Central memory CD4-positive, alpha-beta T cell (primary cell): ENCODE measurements at places on chromosomes 7 and 10.

DNA sequence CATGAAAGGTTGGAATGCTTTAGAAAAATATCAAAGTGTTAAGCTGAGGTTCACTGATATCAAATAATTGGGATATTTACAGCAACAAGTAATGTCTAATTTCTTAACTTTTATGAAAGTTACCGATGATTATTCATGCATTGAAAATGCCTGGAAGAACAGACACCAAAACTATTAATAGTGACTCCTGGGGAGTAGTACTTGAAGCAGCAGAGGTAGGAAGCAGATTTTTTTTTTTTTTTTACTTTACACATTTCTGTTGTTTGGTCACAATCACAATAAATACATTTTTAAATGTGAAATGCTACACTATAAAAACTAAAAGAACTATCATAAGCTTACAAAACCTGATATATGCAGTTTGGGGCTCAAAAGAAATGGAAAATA, 70.5 kb upstream of the FGL2 start:
- no peak for DNase-seq

DNA sequence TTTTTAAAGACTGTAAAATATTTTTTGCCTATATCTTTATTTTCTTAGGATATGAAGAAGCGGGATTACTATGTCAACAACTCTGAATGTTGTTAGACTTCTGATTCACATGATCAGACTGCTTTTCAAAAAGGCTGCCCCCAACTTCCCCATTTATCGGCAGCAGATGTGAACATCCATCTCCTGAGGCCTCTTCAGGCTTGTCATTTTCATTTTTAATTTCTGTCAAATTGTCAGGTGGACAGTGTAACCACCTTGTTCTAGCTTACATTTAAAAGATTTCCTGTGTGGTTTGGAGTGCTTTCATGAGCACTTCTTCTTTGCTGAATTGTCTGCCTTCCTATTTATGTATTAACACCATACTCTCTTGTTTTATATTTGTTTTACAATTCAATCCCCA, 78.8 kb upstream of the GSDME start:
- peak; percentile 10 for DNase-seq

GRCh38 chr10:117569610-117570390, 27.3 kb downstream of the EMX2 start:
- DNase-seq = no peak

DNA sequence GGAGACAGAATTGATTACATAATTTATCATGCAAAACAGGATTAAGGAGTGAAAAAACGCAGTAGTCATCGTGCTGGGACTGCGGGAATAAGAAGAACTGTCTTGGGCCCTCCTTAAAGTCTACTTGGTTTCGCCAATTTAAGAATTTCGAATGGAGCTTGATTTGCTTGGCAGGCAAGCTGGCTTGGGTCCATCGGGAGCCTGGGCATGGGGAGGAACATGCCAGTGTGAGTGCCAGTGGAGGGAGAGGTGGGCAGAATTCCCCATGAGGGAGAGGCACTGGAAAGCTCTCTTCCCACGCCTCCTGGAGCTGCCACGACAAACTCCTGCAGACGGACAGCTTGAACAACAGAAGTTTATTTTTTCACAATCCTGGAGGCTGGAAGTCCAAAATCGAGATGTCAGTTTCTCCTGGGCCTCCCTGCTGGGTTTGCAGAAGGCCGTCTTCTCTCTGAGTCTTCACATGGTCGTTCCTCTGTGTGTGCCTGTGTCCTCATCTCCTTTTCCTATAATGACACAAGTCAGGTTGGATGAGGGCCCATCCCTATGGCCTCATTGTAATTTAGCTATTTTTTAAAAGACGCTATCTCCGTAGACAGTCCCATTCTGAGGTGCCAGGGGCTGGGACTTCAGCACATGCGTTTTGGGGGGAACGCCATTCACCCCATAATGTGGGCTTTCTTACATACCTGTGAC, 528.7 kb upstream of the DPP6 start:
- no peak for DNase-seq

- DNase-seq = no peak
Observed at GRCh38 chr10:34769899-34770298, 45.2 kb downstream of the PARD3 start.

DNA sequence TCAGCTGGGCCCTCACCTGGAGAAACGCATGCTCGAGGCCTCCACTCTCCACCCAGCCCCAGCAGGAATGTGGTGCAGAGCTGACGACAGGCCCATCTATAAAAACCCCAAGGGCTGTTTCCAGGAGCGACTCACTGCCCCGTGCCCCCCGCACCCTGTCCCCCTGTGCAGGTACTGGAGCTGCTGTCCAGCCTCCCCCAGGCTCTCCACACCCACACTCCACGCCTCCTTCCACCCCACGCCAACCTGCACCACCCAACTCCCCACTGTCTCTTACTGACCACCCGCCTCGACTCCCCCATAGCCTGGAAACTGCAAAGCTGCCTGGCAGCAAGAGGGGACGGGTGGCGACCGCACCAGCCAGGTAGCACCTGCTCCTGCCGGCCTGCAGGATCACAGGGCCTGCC, 43.3 kb downstream of the DIP2C start:
- no peak for DNase-seq

DNA sequence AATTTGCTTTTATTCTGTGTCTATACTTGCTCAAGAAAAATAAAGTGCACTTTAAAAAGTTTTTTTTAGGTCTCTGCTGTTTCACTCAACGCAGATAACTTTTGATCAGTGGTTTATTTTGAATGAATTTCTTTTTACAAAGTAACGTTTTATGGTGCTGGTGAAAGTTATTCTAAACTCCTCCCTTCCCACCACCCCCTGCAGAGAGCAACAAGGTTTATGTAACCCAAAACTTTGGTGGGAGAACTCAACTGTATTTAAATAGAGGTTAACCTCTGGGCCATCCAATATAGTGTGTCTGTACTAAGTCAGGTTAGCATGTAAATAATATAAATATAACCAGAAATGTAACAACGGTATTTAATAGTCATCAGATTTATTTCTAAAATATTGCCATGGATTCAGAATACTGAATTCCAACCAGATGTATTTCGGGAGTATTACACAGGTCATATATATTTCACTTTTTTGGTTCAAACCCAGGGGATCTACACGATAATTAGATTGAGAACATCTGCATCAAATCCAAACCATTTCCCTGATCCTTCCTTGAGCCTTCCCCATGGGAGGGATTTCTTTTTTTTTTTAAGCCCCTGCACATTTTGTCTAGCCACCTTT, 3.9 kb upstream of the CUX1 start:
- DNase-seq = no peak

GRCh38 chr10:56928714-56929113, 567.7 kb upstream of the ZWINT start:
- no peak for DNase-seq

GRCh38 chr10:110861930-110862649, 9.6 kb upstream of the PDCD4 start:
- no peak for DNase-seq
